ENCODE measurements at places on chromosomes 1 and 21.

DNA sequence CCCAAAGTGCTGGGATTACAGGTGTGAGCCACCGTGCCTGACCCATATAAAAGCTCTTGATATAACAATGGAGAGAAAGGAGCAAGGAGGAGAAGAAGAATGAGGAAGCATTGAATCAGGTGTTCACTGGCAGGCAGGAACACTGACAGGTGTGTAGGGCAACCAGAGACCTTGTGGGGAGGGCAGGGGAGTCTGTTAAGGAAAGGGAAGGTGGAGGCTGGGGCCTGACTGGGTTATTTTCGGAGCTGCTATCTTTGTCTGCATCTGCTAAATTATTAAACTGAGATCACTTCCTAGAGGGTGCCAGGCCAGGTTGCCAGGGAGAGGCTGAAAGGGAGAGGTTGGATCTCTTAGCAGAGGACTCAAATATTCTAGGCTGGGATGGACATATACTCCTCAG lies 6.8 kb upstream of the TRNP1 start:
- DNase-seq: no peak

- no peak for DNase-seq
Measured at GRCh38 chr1:223704921-223705878, 7.1 kb upstream of the CAPN2 start.

- DNase-seq: no peak
Measured at GRCh38 chr1:228463559-228464455, 23.4 kb upstream of the RNF187 start.

- no peak for DNase-seq
Measured at GRCh38 chr1:35873243-35873750, 9.7 kb upstream of the AGO1 start.

- DNase-seq: no peak
Measured at GRCh38 chr1:176866011-176866714, 298.3 kb downstream of the ASTN1 start.

DNA sequence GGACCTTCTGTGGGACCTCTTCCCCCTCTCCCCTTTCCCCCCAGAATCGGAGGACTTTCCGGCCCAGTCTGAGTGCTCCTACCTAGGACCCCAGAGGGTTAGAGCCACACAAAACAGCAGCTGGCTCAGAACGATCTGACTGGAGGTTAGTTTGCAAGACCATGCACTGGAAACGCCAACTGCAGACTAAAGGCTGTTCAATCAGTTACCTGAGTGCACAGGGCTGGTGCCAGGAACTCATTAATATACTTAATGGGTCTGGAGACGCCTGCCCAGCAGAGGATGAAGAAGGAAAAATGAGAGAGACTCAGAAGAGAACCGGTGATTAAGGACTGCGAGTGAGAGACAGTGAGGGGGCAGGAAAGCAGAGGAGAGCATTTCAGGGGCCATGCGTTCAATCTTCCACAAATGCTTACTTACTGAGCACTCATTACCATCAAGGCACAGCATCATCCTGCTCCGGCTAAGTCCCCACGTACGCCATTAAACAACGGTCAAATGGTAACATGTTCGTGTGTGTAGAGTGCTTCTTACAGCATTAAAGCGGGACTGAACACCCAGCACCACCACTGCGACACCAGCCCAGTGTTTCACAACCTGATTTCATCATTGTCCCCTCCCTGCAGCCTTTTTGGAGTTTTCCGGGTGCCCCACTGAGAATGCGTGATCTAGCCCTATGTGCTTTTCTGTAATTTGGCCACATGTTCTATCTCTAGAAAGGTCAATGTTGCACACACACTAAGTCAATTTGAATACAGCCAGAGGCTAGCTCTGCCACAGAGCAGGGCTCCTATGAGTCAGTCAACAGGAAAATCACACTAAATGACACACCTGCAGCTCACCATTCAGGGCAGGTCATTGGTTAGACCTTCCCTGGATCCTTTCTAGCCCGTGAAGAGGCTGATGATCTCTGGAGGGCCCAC lies 7.6 kb downstream of the ENO1 start:
- DNase-seq: no peak

DNA sequence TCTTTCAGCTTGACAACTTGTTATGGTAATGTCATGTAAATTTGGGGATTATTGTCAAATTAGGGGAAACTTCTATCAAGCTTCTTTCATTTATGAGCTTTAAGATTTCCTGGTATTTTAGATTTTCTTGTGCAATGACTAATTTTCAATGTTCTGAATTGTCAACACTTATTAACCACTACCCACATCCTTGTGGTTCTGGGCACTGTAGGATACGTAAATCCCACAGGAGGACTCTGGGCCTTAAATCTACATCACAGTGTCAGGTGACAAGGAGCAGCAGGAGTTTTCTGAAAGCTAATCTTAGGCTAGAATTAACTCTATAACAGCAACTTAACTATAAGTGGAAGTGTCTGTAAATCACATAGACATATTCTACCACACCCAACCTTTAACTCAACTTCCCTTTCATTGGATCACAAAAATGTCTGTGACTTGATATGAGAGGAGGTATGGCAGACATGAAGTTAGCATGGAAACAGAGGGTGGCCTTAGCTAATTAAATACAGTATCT lies 397.7 kb downstream of the HLX start:
- DNase-seq: no peak

- no peak for DNase-seq
Measured at GRCh38 chr1:81351864-81352263, 448.9 kb upstream of the ADGRL2 start.

- no peak for DNase-seq
Measured at GRCh38 chr1:3711780-3712451, 40.3 kb upstream of the CCDC27 start.

DNA sequence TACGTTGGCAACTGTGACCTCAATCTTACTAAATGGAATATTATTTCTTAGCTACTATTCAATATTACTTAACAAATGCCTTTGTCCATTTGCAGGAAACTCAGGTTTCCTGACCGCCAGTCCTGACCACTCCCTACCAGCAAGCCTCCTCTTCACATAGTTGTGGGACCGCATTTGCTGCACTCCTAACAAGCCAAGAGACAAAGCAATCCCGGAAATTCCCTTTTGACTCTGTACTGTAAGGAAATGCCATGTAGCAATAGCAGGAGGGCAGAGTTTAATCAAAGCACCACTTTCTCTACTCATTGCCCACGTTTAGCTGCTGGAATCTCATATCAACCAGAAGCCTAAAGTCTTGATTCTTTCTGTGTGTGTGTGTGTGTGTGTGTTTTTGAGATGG lies 28.1 kb upstream of the ACBD6 start:
- DNase-seq: no peak

- no peak for DNase-seq
Measured at GRCh38 chr1:241611063-241611462, 29.1 kb downstream of the CHML start.

GRCh38 chr1:235974616-235975015 lies 90.3 kb downstream of the NID1 start:
- no peak for DNase-seq

DNA sequence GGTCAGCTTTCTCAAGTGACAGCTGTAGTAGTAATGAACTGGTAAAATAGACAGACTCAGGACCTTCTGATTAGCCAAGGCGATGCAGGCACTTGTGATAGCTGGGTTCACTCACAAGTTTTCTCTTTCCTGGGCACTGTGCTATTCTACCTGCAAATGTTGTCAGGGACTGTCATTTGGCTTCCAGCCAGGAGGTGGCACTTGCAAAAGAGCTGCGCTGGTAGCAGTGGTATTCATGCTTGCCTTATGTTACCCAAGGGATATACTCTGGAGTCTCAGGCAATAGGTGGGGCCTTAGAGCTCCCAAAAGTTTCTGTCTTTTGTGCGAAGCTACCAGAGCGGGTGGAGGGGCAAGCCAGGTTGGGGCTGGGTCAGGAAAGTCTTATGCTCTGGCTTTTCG lies 23.5 kb downstream of the IFI44 start:
- no peak for DNase-seq

DNA sequence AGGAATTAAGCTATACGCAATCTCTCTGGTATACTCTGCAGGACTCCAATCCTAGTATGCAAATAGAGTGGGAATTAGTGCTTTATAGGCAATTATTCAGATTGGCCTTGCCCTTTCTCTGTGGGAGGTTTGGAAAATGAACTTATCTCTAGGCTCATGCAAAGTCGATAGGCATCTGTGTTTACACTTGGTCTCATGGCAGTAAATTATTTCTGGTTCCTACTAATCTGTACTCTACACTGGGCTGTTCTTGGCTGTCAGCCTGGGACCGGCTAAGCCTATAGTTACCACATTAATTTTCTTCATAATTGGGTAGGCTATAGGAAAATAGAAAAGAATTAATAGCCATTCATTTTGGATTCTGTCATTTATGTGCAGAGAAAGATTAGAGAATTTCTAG lies 544.6 kb downstream of the AMY1C start:
- no peak for DNase-seq

DNA sequence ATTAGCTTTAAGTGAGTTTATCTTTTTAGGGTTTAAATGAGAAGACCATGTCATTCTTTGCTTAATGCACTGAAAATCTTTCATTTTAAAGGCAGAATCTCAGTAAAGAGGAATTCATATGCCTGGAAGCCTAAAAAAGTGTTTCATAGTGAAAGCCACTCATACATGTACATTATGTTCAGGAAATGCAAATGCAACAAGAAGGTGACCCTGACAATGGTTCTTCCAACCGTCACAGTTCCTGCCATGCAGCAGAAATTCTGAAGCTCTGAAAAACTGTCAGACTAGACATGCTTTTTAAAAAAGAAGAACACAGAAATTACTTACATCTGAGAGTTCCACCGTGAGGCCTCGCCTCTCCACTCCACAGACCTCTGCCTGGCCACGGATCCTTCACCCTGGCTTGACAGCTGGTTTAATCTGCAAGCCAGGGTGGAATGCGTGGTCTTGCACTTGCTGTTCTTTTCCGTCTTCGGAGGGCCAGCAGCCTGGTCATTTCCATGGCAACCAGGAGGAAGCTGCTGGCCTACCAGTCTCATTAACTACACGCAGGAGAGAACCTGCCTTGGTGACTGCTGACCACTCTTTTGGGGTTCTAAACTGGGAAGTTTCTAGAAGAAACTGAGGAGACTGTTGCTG lies 41.8 kb upstream of the PAXBP1 start:
- no peak for DNase-seq

DNA sequence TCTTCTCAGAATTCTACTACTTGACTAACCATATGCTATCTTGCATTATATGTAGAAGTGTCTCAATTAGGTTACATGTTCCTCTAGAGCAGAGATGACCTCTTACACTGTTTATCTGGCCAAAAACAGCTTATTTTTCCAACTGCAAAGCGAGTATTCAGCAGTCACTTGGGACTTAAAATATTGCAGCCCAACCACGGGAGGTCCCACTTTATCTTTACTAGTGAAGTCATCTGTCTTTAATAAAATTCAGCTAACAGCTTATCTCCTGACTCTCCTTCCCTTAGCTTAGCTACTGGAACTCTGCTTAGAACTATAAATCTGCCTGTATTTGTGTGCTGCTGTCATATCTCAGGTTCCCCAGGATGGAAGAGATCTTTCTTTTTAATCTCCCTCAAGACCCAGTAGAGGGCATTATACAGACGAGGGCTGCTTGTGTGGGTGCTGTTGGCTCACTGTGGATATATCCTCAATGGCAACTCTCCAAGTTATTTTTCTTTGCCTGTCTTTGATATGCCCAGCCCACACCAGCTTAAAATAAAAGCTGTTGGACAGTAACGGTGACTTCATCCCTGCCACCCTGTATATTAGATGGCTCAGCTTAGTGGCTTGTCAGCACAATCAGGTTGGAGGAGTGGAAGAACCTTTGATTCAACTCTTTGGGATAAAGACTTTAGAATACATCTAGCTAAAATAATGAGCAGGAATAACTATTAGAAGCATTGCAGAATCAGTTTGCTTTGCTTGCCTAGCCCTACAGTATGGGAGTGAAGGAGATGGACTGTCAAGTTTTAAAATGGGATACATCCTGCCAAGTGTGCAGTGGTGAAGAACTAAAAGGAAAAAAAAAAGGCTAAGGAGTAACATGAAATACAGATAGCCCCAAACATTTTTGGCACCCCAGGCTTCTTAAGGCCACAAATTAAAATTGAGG lies 9.6 kb downstream of the ENSA start:
- DNase-seq: no peak

GRCh38 chr1:204314171-204314892 lies 45.4 kb downstream of the PLEKHA6 start:
- no peak for DNase-seq

DNA sequence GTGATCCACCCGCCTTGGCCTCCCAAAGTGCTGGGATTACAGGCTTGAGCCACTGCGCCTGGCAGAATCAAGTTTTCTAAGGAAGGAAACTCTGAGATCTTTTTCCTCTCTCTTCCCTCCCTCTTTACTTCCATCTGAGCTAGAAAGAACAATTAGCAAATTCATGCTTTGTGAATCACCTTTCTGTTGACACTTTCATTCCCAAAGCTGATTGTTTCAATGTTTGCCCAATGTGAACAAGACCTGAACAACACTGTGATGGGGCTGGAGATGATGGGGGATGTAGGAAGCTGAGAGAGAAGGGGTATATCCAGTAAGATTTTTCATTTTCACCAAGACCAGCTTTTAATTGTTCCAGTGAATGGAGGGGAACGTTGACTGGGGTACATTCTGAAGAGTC lies 5.7 kb upstream of the TENT5B start:
- no peak for DNase-seq

DNA sequence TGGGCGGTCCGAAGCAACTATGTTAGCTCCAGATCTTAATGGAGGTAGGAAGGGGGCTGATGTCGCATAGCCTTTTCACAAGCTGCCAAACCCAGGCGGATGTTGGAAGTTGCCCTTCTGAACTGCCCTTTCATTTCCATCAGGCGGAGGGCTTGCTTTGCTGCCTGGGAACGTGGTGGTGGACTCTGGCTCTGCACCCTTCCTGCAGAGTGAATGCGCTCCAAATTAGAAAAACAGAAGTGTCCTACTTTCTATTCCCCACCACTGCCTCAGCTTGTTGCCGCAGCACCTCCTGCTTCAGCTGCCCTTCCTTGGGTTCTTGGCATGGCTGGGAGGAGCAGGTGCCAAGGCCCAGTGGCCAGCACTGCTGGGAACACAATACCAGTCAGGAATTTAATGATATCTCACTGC lies 60.6 kb downstream of the AK4 start:
- no peak for DNase-seq

GRCh38 chr1:228378090-228378872 lies 28.4 kb downstream of the TRIM11 start:
- no peak for DNase-seq

GRCh38 chr1:77639056-77639455 lies 43.4 kb downstream of the ZZZ3 start:
- no peak for DNase-seq

DNA sequence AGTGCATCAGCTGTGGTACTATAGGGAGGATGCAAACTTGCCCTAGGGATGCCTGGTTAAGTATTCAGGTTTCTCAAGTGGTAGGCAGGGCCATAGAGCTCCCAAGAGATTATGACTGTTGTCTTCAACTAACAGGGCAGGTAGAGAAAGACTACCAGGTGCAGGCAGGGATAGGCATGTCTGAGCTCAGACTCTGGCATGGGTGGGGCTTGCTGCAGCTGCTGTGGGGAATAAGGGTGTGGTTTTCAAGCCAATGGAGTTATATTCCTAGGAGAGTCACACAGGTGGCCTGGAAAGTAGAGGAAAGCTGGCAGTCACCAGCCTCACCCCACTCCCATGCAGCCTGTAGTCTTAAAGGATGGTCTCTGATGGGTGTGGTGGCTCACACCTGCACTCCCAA lies 673.4 kb upstream of the ADGRL4 start:
- no peak for DNase-seq

- no peak for DNase-seq
Measured at GRCh38 chr1:104121271-104121670, 371.6 kb downstream of the AMY1C start.
